ENCODE measurements at places on chromosomes 11 and 22. TPM values are rescaled to one million over a fixed set of nuclear protein-coding genes. Genes with fewer than 3 reads are reported as not detected.

Gene PGA4
- 0.88 TPM for total RNA-seq

Gene OOSP4A
- not detected for total RNA-seq

Gene CWC15
- 55.9 TPM for total RNA-seq

Gene TMEM80
- total RNA-seq = 53.4 TPM

Gene NOL12
- 36.0 TPM for total RNA-seq

Gene HBG2
- total RNA-seq = not detected

Gene OR56A1
- not detected for total RNA-seq

Gene SAA4
- not detected for total RNA-seq

Gene OR8D1
- total RNA-seq = not detected

Gene NPTXR
- total RNA-seq = 15.1 TPM

GRCh38 chr11:17512101-17512500, 32.1 kb downstream of the USH1C start:
- no peaks in the 10 kb centered on the region for H3K27me3 ChIP-seq
- no peaks in the 10 kb centered on the region for H3K36me3 ChIP-seq
- no peaks in the 10 kb centered on the region for H3K4me1 ChIP-seq
- no peak overlapping the region for H3K4me3 ChIP-seq
- H3K27ac ChIP-seq = no peak overlapping the region

DNA sequence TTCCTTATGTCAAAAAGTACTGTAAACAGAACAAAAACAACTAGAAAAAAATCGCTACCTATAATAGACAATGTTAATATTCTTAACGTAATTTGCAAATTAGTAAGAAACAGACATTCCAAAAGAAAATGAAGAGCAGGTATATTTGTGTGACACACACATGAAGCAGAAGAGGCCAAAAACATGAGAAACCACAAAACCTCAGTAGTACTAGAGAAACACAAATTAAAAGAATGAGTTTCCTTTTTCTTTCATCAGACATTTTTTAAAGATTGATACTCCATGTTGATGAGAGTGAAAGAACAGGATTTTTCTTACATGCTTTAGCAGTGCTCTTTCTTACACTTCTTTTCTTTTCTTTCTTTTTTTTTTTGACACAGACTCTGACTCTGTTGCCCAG, 34.2 kb upstream of the PCF11 start:
- no peaks in the 10 kb centered on the region for H3K4me1 ChIP-seq

- H3K4me3 ChIP-seq = peak overlapping the region; percentile 10
- H3K27me3 ChIP-seq = no peaks in the 10 kb centered on the region
- H3K4me1 ChIP-seq = peaks cover 45% of the 10 kb centered on the region
- no peak overlapping the region for H3K27ac ChIP-seq
- no peaks in the 10 kb centered on the region for H3K36me3 ChIP-seq
Measured at GRCh38 chr22:20205964-20206708, 55.3 kb upstream of the CCDC188 start.

DNA sequence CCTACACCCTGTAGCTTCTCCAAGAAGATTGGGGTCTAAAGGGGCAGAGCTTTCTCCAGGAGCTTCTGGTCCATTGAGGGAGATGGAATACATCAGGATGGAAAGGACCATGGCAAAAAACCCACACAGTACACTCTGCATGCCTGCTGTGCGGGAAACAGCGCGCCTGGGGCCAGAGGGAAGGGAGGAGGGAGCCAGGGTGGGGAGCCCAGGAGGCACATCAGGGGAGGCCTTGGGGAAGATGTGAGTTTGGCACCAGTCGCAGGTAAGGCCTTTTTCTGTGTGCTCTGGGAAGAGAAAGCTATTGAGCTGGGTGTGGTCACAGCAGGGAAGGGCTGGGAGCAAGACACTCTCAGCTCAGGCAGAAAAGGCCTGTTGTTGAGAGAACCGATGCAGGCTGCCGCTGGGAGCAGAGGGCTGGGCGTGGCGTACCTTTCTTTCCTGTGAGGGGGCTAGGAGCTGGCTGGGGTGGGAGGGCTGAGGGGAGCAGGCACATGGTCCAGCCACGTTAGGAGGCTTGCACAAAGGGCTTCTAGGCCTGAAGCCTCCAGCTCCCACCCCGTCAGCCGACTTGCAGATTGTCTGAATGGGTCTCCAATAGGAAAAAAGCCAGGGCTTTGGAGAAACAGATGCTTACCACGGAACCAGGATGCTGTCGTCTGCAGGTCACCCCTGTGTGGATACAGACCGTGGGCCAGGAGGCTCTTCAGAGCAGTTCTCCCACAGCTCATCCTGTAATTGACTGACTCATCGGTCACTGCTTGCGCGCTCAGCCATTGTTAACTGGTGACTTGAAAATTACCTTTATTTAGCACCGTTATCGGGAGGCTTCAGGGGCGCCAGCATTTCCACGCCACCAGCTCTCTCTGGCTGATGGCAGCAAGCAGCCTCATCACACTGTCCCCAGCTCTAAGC, 237.3 kb downstream of the ST3GAL4 start:
- H3K4me1 ChIP-seq = peaks cover 8% of the 10 kb centered on the region
- no peak overlapping the region for H3K27ac ChIP-seq
- no peaks in the 10 kb centered on the region for H3K36me3 ChIP-seq
- no peak overlapping the region for H3K4me3 ChIP-seq

- peaks cover 37% of the 10 kb centered on the region for H3K27me3 ChIP-seq
- H3K4me1 ChIP-seq = no peaks in the 10 kb centered on the region
- no peaks in the 10 kb centered on the region for H3K36me3 ChIP-seq
- DNase-seq = peak; percentile 50
Measured at GRCh38 chr11:107018219-107018901, at the start of gene GUCY1A2. Gene GUCY1A2 (minus strand): TSS chr11:107018476. CDS start chr11:107018055, 421 bp downstream.

DNA sequence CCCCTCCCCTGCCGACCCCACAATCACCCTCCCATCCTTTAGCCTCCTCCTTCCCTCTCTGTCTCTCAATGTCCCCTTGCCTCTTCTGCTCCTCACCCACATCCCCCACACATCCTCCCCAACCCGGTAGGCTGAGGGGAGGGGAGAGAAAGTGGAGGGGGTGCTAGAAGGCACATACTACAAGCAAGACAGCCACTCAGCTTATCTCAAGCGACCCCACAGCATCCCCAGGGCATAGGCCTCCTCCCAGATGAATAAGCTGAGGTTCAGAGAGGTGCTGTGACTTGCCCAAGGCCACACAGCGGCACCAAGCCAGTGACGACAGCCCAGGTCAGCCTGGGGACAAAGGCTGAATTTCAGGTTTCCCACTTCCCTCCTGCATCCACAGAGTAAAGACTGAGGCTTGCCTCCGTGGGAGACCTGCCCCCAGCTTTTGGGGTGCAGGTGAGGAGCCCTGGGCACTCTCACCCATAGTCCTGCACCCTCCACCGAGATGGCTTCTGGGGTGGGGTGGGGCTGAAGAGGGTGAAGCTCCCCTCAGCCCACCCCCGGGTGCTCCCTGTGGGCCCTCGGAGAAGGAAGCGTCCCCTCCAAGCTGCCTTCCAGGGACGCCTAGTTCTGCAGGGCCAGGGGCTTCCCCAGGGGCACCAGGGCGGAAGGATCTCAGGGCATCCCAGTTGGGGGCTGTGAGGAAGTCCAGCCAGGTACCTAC, 511 bp downstream of the RAC2 start:
- H3K27me3 ChIP-seq = no peaks in the 10 kb centered on the region
- DNase-seq = no peak
- no peaks in the 10 kb centered on the region for H3K36me3 ChIP-seq
- no peak overlapping the region for H3K4me3 ChIP-seq
- H3K27ac ChIP-seq = no peak overlapping the region

- peaks cover 6% of the 10 kb centered on the region for H3K4me1 ChIP-seq
- peak; percentile 42 for DNase-seq
- H3K27me3 ChIP-seq = peaks cover 3% of the 10 kb centered on the region
- H3K27ac ChIP-seq = peak overlapping the region; percentile 52
Measured at GRCh38 chr11:7019500-7020182, 505 bp downstream of the ZNF214 start.

DNA sequence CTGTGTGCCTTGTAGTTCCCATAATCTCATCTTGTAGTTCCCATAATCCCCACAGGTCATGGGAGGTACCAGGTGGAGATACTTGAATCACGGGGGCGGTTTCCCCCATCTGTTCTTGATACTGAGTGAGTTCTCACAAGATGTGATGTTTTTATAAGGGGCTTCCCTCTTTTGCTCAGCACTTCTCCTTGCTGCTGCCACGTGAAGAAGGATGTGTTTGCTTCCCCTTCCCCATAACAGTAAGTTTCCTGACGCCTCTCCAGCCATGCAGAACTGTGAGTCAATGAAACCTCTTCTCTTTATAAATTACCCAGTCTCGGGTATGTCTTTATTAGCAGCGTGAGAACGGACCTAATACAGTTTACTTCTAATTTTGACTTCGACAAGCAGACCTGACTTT, 14.0 kb upstream of the SMIM38 start:
- no peak for DNase-seq
- no peaks in the 10 kb centered on the region for H3K27me3 ChIP-seq
- no peaks in the 10 kb centered on the region for H3K4me1 ChIP-seq
- H3K27ac ChIP-seq = no peak overlapping the region
- H3K36me3 ChIP-seq = no peaks in the 10 kb centered on the region
- no peak overlapping the region for H3K4me3 ChIP-seq

GRCh38 chr11:129779342-129779741, 36.3 kb upstream of the TMEM45B start:
- peaks cover 11% of the 10 kb centered on the region for H3K4me1 ChIP-seq
- peak overlapping the region; percentile 16 for H3K27ac ChIP-seq
- no peak for DNase-seq
- no peaks in the 10 kb centered on the region for H3K36me3 ChIP-seq

DNA sequence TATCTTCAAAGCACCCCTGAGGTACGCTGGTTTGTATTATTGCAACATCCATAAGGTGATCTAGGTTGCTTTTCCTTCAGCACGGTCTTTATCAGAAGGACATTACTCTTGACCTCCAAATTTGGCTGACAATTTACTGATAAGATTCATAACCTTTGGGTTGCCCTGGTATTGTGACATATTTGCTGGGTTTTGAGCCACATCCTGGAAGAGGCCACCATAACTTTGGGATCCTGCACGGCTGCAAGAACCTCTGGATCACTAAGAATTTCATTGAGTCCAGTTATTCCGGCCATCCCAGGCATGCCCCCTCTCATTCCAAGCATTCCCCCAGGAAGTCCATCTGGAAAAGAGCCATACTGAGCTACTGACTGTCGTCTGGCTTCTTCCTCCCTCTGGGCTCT, 6.5 kb upstream of the PLET1 start:
- H3K27me3 ChIP-seq = no peaks in the 10 kb centered on the region
- no peaks in the 10 kb centered on the region for H3K36me3 ChIP-seq
- DNase-seq = peak; percentile 8
- H3K27ac ChIP-seq = no peak overlapping the region
- no peak overlapping the region for H3K4me3 ChIP-seq

DNA sequence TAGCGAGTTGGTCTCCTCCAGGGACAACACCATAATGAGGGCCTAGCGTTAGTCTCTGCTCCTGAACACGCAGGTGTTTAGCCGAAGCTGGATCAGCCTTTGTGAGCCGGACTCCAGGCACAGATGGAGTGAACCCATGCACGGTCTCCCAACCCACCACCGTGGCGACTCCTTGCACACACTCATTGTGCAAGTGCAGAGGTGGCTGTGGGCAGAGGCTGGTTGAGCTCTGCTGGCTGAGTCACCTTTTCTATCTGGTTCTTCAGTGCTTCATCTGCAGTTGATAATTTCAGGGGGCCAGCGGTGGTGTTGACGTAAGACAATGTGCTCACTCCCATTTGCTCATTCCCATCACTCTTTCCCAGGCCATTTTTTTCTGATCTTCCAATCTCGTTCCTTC, 72.1 kb upstream of the SLC22A12 start:
- peaks cover 25% of the 10 kb centered on the region for H3K27me3 ChIP-seq
- no peak for DNase-seq
- H3K4me3 ChIP-seq = no peak overlapping the region

- H3K27ac ChIP-seq = no peak overlapping the region
- H3K4me3 ChIP-seq = no peak overlapping the region
- H3K27me3 ChIP-seq = no peaks in the 10 kb centered on the region
Measured at GRCh38 chr11:134498326-134499139, 86.5 kb upstream of the B3GAT1 start.

- DNase-seq = no peak
- peak overlapping the region; percentile 54 for H3K27ac ChIP-seq
- H3K36me3 ChIP-seq = no peaks in the 10 kb centered on the region
- H3K4me1 ChIP-seq = peaks cover 16% of the 10 kb centered on the region
Measured at GRCh38 chr22:39446239-39446721, 10.5 kb upstream of the MGAT3 start.

GRCh38 chr11:64665411-64665821, 57.6 kb downstream of the NRXN2 start:
- H3K4me1 ChIP-seq = no peaks in the 10 kb centered on the region
- H3K27me3 ChIP-seq = no peaks in the 10 kb centered on the region
- no peak for DNase-seq
- H3K27ac ChIP-seq = no peak overlapping the region
- H3K4me3 ChIP-seq = no peak overlapping the region
- no peaks in the 10 kb centered on the region for H3K36me3 ChIP-seq

DNA sequence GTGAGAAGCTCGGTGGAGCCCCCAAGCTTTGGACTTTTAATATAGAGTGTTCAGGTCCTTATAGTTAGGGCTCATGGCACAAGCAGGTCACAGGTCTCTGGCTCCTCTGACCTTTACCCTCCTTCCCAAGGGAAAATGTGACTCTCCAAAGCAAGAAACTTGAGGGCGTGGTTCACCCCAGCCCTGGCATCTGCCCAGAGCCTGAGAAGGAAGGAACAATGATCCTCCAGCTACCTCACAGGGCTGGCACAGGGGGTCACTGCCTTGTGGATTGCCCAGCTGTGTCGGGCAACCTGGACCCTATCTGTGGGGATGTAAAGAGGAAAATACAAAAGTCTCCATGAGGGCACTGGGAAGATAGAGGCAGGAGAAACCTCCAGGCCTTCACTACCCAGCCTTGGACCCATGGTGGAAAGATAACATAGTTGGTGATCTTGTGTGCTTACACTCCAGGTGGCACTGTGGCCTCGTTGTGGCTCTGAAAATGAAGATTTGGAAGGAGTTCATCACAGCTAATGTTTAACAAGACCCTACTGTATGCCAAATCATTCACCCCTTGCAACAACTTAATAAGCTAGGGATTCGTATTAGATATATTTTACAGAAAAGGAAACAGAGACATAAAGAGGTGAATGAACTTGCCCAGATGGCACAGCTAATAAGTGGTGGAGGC, 3.8 kb upstream of the ZNF195 start:
- no peak for DNase-seq
- H3K27ac ChIP-seq = no peak overlapping the region
- H3K36me3 ChIP-seq = peaks cover 26% of the 10 kb centered on the region
- no peak overlapping the region for H3K4me3 ChIP-seq
- no peaks in the 10 kb centered on the region for H3K4me1 ChIP-seq

GRCh38 chr11:127651888-127652221, 651.3 kb upstream of the KIRREL3 start:
- H3K36me3 ChIP-seq = no peaks in the 10 kb centered on the region
- no peak for DNase-seq
- no peaks in the 10 kb centered on the region for H3K4me1 ChIP-seq
- no peak overlapping the region for H3K27ac ChIP-seq
- no peaks in the 10 kb centered on the region for H3K27me3 ChIP-seq

DNA sequence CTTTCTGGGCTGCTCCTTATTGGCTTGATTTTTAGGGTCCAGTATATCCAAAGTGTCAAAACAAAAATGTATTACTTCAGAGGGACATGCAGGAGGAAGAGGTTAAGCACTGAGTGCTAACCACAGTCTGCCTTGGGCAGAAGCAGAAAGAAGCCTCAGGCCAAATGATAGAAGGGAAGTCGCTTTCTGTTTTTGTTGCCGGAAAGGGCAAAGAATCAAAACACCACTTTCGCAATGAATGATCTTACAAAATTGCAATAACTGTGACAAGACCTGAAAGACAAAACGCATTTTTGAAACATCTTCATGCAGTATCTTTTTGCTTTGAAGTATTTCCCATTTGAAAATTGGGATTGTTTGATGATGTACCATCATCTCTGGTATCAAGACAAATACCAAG, 70.1 kb upstream of the PICALM start:
- DNase-seq = peak; percentile 9
- H3K4me1 ChIP-seq = no peaks in the 10 kb centered on the region
- H3K27me3 ChIP-seq = no peaks in the 10 kb centered on the region

All from cardiac muscle cell (in vitro differentiated cells and primary cell).